ENCODE measurements at places on chromosomes 6 and 20.

- no peak for DNase-seq
Observed at GRCh38 chr20:19530006-19530405, 228.1 kb upstream of the RIN2 start.

GRCh38 chr20:48486065-48486464, 341.7 kb downstream of the PREX1 start:
- DNase-seq: no peak

DNA sequence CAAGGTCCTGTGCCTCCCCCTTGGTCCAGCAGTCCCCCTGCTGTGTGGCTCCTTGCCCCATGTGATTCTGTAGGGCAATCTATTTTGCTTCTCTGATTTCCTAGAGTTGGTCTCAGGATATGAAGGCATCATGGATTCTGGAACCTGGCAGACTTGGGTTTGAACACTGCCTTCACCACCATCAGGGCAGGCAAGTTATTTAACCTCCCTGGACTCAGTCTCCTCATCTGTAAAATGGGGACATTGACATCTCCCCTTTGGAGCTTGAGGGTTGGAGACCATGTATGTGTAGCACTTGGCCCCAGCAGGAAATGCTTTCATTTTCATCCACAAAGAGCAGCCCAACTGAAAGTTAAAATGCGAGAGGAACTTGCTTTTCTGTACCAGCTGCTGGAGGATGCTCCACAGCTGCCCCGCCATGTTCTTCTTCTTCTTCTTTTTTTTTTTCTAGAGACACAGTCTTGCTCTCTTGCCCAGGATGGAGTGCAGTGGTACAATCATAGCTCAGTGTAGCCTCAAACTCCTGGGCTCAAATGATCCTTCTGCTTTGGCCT, 6.7 kb downstream of the TOX2 start:
- DNase-seq: no peak

GRCh38 chr6:167708501-167709094, 118.1 kb upstream of the AFDN start:
- no peak for DNase-seq

- no peak for DNase-seq
Observed at GRCh38 chr6:42335896-42336295, 115.8 kb downstream of the TRERF1 start.

- DNase-seq: no peak
Observed at GRCh38 chr6:98547634-98548033, 286.7 kb upstream of the POU3F2 start.

- no peak for DNase-seq
Observed at GRCh38 chr20:25055711-25056495, 2.0 kb downstream of the ACSS1 start.

GRCh38 chr6:161318456-161318855, 44.6 kb upstream of the AGPAT4 start:
- DNase-seq: no peak

DNA sequence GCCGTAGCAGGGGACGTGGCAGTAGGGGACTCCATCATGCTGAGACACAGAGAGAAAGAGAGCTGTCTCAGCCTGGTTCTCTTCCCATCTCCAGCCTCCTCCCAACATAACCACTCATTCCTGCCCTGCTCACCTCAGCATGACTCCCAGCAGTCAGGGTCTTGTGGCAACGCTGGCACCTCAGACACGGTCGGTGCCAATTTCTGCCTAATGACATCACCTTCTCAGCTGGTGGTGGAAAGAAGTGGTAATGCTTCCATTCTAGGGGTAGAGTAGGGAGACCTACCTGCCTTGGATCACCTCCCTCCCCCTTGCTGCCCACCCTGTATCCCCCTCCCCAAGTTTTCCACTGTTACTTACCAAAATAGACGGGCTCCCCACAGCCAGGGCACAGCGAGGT, 2.5 kb downstream of the CRIP3 start:
- DNase-seq: no peak

DNA sequence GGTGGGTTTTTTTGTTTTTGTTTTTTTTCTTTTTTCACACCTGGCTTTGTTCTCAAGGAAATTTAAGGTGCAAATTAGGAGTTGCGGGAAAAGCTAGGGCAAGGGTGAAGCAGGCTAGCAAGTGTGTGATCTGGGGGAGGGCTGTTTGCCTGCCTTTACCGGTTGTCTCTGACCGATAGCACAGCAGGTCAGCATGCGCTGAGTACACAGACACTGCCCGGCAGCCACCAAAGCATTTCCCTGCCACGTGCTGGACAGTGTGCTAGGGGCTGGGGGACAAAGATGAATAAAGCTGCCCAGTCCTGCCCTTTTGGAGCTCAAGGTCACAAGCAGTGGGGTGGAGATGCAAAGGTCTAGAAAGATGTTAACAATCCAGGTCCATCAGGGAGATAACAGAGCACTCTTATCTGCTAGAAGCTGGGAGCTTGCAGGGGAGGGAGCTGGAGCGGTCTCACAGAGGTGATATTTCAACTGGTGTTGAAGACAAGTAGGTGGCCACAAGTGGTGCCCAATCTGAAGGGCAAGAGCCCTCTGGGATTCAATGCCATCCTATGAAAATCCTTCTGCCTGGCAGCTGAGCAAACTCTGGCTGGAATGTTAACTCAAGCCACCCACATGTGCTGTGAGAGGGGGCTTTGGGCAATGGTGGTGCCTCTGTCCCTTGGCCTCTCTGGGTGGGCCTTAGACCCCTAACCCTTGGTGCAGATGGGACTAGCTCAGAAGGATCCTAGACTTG, 24.5 kb downstream of the TTBK1 start:
- no peak for DNase-seq

DNA sequence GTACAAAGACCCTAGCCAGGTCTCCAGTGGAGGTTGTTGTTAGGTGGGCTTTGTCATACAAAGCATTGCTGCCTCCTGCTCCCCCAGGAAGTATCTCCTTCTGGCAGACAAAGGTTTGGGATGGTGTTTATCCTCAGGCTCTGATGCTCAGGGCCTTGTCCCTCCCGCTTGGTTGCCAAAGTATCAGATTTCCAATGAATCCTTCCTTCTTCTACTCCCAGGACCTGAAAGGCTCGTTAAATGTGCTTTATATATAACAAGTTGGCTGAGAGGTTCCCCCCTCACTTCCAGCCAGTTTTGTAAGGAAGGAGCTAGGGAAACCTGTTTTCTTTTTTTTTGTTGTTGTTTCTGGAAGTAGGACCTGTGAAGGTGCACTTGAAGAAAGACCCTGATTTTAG, 14.4 kb downstream of the PTK7 start:
- DNase-seq: no peak

DNA sequence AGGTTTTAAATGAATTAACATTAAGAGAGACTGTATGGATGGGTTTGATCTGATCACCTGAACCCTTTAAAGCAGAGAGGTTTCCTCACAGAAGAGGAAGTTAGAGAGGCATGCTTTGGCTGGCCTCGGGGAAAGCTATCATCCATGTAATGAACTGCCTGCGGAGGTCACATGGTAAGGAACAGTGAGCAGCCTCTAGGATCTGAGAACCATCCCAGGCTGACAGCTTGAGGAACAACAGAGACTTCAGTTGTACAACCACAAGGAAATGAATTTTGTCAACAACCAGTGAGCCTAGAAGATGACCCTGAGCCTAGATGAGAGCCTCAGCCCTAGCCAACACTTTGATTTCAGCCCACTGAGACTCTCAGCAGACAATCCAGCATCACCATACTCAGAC, 2.9 kb upstream of the COL21A1 start:
- DNase-seq: no peak

GRCh38 chr6:54654381-54654780, 192.2 kb upstream of the FAM83B start:
- DNase-seq: no peak

DNA sequence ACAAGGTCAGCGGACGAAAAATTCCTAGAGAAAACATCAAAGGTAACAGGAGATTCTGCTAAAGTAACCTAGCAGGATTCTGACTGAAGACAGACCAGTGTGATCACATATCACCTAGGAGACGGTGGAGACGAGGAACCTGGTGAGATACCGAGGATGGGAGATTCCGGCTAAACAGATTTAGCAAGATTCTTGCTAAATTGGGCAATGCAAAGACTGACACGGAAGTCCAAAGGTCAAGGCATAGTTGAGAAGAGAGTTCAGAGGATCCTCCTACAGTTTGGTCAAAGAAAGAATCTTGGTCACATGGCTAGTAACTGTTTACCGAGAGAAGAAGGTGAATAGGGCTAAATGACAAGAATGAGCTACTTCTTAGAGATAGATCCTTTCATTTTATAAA, 61.1 kb downstream of the TMEM170B start:
- no peak for DNase-seq

DNA sequence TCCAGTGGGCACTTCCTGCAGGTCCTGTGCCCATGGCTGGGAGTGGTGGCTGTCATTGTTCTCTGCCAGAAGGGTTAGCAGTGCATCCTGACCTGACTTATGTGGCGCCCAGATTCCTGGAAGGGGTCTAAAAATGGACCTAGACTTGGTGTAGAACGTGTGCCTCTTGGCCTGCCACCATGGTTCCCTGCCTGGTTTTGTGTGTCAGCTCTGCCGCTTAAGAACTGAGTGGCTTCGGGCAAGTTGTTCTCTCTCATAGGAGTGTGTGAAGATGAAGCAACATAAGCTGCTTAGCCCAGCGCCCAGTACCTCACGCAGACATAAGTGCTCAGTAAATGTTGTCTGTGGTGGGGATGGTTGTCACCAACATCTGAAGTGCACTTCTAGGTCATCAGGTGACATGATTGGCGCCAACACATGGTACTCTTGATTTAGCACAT, 52.1 kb downstream of the PTPN1 start:
- DNase-seq: no peak

DNA sequence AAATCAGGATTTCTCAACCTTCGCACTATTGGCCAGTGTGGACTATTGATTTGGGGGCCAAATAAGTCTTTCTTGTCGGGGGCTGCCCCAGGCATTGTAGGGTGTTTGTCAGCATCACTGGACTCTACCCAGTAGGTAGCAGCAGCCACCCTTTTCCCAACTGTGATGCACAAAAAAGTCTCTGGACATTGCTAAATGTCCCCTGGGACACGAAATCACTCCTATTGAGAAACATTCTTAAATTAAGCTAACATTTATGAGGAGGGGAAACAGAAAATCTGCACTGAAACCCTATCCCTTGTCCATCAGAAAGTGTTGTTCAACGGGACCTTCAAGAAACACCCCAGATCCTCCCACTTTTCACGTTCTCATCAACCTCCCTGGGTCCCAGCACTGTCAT, 54.2 kb downstream of the NFATC2 start:
- DNase-seq: no peak

- DNase-seq: no peak
Observed at GRCh38 chr6:166774292-166774691, 147.2 kb upstream of the RPS6KA2 start.

DNA sequence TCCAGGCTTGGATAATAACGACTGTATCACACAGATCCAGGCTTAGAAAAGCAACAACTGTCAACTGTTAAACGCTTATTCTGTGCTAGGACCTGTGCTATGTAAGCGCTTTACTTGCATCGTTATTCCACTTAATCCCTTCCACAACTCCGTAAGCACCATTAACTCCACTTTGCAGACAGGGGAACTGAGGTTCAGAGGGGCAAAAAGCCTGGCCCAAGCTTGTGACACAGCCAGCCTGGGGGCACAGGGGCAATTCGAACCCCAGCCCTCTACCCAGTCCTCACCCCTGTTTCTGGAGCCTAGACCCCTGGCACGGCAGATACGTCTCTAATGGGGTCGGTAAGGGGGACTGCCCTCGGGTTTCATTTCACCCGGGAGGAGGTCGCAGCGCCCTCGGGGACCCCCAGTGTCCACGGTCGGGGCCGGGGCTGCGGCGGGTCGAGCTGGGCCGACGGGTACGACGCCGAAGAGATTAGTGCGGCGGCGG, 411 bp downstream of the DSN1 start:
- no peak for DNase-seq

- DNase-seq: no peak
Observed at GRCh38 chr6:23953976-23954375, 172.0 kb upstream of the NRSN1 start.
